ENCODE measurements at places on chromosomes 2 and 18.
A peak's percentile ranks its signal among the peaks of the same experiment; 100 is the strongest.

DNA sequence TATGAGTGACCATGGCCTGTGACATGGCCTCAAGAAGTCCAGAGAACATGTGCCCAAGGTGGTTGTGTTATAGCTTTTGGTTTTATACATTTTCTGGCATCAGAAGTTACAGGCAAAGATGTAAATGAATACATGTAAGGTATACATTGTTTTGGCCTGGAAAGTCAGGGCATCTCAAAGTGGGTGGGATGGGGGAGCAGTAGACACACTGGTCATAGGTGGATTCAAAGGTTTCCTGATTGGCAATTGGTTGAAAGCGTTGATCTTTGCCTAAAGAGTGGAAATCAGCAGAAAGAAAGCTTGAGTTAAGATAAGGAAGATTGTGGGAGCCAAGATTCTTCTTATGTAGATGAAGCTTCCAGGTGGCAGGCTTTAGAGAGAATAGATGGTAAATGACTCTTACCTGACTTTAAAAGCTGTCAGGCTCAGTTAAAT, 62.1 kb upstream of the DYNAP start:
- no peak for DNase-seq

- no peak for DNase-seq
These were observed 32.3 kb upstream of the NEB start for GRCh38 chr2:151766437-151767153.

- no peak for DNase-seq
These were observed 141.3 kb upstream of the ALKAL2 start for GRCh38 chr2:429142-429541.

DNA sequence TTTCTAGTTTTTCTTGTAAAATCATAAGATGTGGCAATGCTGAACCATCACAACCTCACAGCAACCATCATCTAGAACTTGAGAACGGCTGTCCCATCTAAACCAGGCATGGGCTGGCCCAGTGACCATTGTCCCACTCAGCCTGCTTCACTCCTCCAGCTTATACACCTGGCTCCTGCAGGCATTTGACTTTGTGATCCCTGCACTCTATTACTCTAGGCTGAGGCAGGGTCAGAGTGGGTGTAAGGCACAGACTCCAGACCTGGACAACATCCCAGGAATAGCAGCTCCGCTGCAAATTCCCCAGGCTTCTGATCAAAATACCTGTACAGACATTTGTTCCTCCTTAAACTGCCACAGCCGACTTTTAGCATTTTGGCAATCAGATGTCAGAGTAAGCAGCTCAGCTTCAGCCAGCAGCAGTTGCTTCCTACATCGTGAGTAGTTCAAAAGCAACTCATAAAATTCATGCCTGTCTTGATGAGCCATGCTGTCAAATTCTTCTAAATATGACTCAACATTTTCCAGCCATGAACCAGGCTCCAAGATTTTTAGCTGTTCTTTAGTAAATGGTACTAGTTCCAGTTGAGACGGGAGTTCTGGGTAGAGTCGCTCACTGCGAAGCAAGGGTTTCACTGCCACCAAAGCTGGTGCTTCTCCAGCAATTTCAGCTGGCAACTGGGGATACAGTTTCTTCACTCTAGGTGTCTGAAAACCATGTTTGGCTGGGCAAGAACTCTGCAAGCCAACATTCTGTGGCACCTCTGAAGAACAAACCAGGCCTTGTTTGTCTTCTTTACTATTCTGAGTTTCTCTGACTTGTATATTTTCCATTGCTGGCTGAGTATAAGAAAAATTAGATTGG, 12.8 kb downstream of the EPG5 start:
- DNase-seq: no peak

- no peak for DNase-seq
These were observed 92.9 kb upstream of the ST3GAL5 start for GRCh38 chr2:85981579-85982247.

DNA sequence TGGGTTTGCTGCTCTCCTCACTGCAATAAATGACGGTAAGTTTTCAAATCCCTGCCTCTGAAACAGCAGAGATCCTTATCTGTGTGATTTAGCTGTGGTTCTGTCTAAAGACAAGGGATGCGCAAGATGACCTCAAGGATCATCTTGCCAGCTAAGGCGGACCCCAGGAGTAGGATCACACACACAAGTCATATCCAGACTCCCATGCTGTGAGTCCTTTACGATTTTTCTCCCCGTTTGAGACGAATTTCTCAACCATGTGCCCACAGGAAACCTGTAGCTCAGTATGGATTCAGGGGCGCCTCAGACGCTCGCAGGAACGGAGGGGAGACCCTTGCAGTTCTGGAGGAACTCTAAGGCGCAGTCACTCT, 11.1 kb upstream of the DCTN1 start:
- DNase-seq: no peak

DNA sequence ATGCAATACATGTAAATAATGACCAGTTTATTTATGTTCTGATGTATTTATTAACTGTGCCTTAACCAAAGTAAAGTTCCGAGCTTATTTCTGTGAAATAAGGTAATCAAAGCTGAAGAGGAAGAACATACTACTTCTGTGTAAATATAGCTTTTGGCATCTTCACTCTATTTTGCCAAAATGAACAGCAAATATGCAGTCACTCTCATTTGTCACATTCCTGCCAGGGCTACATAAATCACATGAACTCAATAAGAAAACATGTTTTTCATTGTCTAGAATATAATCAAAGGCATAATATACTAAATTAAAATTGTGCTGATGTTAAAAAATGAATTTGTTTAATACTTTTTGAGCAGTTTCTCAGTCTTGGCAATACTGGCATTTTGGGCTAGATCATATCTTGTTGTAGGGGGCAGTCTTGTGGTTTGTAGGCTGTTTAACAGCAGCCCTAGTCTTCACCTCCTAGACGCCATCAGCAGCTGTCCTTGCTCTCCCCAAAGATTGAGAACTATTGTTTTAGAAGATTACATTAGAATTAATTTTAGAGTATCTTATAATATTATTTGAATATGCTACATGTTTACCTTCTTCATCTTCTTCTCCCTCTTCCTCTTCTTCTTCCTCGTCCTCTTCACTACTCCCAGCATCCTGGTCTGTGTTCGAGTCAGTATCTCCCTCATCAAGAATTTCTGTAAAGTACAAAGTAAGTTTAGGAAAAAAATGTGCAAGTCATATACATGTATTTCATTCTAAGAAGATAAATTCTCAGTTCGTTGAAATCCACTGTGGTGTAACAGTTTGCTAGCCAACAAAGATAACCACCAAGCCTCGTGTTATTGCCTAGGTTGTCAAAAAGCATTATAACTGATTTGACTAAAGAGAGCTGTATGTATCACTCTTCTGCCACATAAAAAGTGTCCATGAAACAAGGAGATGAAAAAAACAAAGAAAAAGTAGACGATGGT, 41.5 kb downstream of the CWC22 start:
- no peak for DNase-seq

DNA sequence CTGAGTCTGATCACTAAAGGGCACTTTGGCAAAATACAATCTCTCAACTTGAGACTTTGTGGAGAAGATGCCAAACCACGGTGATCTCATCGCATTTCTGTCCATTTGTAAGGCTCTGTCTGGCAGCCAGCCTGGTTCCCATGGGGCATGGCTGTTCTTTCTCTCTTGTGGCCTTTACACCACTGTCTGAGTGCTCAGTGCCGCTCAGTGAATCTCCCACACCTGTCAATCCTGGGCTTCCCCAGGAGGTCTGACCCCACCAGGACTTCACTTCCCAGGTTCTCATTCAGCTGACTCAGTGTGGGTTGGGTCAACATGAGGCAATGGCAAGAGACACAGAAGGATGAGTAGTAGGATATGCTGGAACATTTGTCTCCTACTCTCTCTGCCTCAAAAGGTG, 96.8 kb upstream of the TRIB2 start:
- no peak for DNase-seq

DNA sequence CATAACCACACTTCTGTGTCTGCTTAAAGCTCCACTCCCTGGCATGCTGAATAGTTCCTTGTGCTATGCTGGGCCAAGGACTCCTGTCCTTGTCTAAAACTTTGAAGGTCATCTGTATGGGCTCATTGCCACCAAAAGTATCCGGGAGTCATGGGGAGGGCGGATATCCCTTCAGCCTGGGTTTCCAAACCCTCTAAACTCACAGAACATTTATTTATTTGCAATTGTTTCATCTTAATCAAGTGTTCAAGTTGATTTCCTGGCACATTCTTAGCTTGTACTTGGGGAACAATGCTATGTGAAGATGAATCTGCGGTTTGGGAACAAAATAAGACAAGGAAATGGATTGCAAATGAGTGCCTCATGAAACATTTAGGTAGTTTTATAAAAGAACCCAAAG, 1.8 kb downstream of the NOSTRIN start:
- no peak for DNase-seq

- DNase-seq: no peak
These were observed 127.5 kb downstream of the NFATC1 start for GRCh38 chr18:79523206-79523735.

- DNase-seq: no peak
These were observed 24.1 kb downstream of the GREB1L start for GRCh38 chr18:21265971-21266673.

DNA sequence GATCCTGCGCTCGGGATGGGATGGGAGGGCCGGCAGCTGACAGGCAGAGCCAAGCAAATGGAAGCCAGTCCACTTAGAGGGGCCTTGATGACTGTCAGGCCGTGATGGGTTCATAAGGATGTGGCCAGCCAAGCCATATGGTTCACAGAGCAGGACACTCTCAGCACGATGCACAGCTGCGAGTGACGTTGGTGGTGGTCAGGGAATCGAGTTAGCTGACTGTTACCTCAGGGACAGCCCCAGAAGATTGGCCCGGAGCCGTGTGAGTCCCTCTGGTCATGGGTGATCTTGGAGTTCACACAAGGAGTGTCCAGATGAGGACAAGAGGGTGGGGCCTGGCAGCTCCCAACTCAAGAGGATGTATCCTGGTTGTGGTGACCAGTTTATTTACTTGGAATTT, 70.2 kb downstream of the TPGS2 start:
- no peak for DNase-seq

- DNase-seq: no peak
These were observed 780.0 kb upstream of the SALL3 start for GRCh38 chr18:78199611-78200010.

GRCh38 chr2:237700512-237701032, 73.2 kb downstream of the LRRFIP1 start:
- DNase-seq: peak; percentile 50

DNA sequence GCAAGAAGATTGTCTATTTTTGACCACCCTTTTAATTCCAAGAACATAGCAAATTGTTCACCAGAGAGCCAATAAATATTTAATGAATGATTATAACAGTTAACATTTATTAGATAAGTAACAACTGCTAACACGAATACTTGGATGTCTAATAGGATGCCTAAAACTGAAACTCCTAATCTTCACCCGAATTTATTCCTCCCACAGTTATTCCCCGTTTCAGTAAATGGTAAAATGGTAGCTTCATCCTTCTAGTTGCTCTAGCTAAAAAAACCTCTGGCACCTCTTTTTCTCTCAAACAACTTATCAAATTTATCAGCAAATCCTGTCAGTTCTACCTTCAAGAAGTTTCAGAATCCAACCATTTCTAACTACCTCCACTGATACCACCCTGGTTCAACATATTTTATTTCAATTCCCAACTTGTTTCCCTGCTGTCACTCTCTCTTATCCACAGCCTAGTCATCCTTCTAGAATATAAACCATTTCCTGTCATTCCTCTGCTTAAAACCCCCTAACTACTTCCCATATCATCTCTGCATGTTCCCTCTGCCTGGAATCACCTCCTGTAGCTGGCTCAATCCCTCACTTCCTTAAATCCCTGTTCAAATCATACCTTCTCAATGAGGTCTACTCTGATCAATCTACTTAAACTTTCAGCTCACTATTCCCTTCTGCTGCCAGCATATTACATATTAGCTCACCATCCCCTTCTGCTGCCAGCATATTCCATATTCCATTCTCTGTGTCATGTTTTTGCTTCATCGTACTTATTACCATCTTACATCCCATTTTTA, 93.8 kb downstream of the ROCK2 start:
- no peak for DNase-seq

GRCh38 chr2:8241317-8241716, 440.5 kb upstream of the ID2 start:
- no peak for DNase-seq

- no peak for DNase-seq
These were observed 19.0 kb downstream of the CROCC2 start for GRCh38 chr2:240925191-240925567.

- no peak for DNase-seq
These were observed 148.5 kb downstream of the TXNL1 start for GRCh38 chr18:56489893-56490292.

- no peak for DNase-seq
These were observed 36.7 kb downstream of the ADCYAP1 start for GRCh38 chr18:941331-941730.

GRCh38 chr2:203823173-203823572, 44.4 kb upstream of the CTLA4 start:
- DNase-seq: no peak

GRCh38 chr18:36281936-36282335, 15.6 kb upstream of the FHOD3 start:
- DNase-seq: no peak

- DNase-seq: no peak
These were observed 251.4 kb upstream of the ZEB2 start for GRCh38 chr2:144771348-144771747.

GRCh38 chr2:239537633-239538356, 137.0 kb upstream of the HDAC4 start:
- no peak for DNase-seq

GRCh38 chr18:31491586-31491985, 6.4 kb upstream of the DSG2 start:
- no peak for DNase-seq

GRCh38 chr2:231286964-231287363, 88.5 kb downstream of the ARMC9 start:
- DNase-seq: no peak

- no peak for DNase-seq
These were observed 22.0 kb upstream of the ASPRV1 start for GRCh38 chr2:69983392-69983966.

- DNase-seq: no peak
These were observed 54.1 kb upstream of the CAVIN2 start for GRCh38 chr2:191901031-191901430.

- DNase-seq: no peak
These were observed 1674.5 kb upstream of the LRRTM1 start for GRCh38 chr2:81979086-81979485.

- DNase-seq: no peak
These were observed 79.2 kb downstream of the BIN1 start for GRCh38 chr2:127027715-127028114.

- no peak for DNase-seq
These were observed 223.1 kb upstream of the ID2 start for GRCh38 chr2:8458503-8459459.

DNA sequence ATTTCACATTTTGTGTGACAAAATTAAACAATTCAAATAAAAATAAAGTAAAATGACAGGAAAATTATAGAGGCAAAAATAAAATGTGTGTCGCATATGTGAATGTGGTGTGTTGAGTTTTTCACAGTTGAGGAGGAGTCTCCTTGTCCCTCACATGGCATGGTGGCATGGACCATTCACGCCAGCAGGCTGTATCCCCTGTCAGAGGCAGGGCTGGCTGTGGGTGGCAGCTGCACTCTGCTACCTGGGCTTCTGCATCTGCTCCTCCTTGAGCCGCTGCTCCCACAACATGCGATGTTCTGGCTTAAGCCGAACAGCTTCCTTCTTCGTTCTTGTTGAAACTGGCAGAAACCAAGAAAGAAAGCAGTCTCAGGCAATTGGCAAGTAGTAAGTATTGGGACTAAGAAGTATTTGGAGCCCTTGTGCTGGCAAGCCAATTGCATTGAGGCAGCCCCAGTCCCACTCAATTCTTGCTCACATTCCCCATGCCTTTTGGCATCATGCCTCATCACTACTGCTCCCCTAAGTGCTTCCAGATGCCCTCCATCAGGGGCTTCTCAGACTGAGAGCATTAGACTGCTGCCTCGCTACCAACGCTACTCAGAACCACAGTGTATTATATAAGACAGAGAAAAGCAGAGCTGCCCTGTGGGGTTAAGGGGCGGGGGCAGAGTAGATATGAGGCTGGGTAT, 177.9 kb upstream of the NABP1 start:
- no peak for DNase-seq
